AG10803 (cell line): ENCODE measurements at places on chromosomes 2 and 18.
A peak's percentile ranks its signal among the peaks of the same experiment; 100 is the strongest.

DNA sequence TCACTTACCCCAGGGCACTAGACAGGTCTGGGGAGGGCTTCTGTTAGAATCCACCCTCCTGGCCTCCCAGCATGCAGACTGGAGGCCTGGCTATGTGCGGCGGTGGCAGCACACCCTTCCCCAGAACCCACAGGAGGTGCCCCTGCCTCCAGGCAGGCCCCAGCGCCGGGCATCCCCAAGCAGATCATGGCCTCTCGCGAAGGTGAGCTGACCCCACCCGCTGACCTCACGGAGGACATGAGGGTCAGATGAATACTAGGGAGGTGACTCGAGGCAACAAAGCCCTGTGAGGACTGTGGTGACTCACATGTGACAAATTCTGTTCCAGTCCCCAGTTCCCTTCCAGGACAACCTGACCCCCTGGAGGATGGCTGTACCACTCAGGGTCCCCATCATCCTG is 1.9 kb downstream of the MAB21L4 start:
- DNase-seq, result no peak

DNA sequence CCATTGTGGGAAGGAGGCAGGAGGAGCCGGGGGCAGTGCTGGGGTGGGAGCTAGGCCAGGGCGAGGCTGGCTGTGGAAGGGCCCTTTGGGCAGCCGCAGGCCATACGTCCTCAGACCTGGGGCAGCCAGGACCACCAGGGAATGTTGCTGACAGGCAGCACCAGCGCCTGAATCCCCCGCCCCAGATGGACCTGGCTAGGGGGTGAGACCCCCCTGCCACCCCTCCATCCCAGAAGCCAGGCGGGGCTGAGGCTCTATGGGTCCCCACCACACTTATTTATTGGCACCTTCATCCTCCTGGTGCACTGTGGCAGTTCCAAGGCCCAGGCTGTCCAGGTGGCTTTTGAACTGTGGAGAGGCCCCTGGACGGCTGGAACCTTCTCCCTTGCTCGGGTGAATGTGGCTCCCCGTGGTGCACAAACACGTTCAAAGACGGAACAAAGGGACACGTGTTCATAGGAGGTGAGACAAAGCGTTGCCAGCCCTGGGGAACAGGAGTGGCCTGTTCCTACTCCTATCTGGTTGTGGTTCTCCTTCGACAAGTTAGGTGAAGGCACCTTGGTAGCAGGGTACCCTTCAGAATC is 35.1 kb downstream of the RAMP1 start:
- DNase-seq, result no peak

- peak; percentile 57 for DNase-seq
These were observed 1.8 kb downstream of the CCDC85A start for GRCh38 chr2:56185582-56186046.

DNA sequence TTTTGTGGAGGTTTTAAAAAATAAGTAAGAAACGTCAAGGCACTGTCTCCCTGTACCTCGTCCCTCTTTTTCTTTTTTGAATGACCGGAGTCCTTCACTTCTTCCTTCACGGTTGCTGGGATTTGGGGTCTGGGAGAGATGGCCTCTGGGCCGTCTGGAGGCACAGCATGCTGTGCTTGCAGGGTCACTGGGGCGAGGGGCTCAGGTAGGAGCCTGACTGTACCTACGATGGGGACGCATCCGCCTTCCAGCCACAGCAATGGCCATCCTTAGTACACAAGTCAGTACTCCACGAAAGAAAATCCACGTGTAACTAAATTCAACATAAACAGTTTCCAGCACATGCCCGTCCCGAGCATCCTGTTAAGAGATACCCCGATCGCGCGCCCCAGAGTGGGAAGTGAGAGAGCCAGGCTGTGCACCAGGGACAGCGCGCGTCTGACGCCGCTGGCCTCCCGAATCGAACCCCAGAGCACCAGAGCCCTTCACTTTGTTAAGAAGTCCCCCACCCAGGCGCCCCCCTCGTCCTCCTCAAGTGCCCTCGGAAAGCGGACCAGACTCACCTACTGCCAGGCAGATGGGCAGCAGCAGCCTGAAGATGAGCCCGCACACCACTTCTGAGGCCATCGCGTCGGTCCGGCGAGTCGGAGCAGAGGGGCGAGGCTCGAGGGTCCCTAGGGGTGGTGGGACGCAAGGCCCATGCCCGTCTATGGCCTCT is 1.2 kb downstream of the PIEZO2 start:
- DNase-seq, result no peak

- DNase-seq, result no peak
These were observed 29.9 kb downstream of the SCN7A start for GRCh38 chr2:166464187-166464586.

DNA sequence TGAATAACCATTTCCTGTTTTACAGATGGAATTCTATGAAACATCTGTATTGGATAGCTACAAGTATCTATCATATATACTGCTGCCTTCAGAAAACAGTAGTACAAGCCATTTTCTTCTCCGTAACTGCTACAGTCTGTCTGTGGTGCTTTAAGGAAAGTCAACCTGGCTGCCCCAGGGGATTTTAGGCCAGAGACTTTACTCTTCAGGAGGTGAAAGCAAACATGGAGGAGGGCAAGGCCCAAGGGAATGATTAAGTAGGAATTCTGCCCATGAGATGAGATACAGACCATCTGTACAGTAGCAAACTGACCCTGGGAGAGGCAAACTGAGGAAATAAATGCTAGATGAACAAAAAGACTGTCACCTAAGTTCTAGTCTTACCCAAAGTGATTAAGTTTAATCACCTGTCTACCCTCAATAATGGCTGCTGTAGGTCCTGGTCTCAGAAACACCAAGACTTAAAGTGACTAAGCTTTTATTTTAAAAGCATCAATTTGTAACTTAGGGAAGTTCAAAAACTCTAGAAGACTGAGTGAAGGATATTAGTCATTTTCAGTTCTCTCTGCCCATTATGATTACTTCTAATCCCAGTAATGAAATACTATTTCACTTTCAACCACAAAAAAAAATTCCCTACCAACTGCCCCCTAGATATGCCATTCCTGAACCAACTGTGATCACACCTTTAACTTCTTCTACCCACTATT is 14.8 kb downstream of the MBD2 start:
- peak; percentile 6 for DNase-seq

- DNase-seq, result peak; percentile 83
These were observed 111.4 kb downstream of the THADA start for GRCh38 chr2:43484323-43484930.

DNA sequence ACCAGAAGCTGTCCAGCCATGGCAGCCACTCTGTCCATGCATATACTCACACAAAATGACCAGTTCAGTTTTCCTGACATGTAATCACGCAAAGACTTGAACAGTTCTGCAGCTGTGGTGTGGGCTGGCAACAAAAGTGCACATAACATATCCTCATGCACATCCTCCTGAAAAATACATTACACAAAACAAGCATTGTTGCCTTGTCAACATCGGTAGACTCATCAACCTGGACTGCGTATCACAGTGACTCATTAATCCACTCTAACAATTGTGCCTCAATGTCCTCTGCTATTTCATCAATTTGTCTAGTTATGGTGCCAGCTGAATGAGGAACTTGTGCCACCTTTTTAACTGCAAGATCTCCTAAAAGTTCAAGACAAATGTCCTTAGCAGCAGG is 19.5 kb downstream of the RBKS start:
- DNase-seq, result peak; percentile 5

- DNase-seq, result peak; percentile 27
These were observed 216.5 kb downstream of the KLHL29 start for GRCh38 chr2:23601301-23601965.

- DNase-seq, result no peak
These were observed 56.7 kb upstream of the DSC1 start for GRCh38 chr18:31219395-31219794.

GRCh38 chr18:67408240-67408639 is 108.3 kb downstream of the DSEL start:
- no peak for DNase-seq

GRCh38 chr2:158724803-158725381 is 70.2 kb upstream of the DAPL1 start:
- DNase-seq, result no peak

GRCh38 chr18:63079114-63079513 is 240.5 kb downstream of the BCL2 start:
- DNase-seq, result no peak

DNA sequence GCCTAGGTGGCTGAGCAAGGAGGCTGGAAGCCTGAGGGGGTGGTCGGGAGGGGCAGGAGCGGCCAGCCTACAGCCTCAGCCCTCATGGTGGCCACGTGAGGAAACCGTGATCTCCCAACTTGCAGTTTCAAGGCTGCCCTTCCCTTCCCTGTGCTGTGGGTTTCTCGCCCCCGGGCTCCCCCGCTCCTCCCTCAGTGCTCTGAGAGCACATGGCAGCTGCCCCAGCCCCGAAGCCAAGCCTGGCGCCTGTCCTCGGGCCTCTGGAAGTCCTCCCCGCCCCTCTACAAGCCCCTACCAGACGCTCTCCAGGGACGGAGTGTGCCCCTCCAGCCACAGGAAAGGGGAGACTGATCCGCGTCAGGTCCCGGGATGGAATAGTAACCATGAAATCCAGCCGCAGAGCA is 586 bp upstream of the ANKRD23 start:
- DNase-seq, result no peak

DNA sequence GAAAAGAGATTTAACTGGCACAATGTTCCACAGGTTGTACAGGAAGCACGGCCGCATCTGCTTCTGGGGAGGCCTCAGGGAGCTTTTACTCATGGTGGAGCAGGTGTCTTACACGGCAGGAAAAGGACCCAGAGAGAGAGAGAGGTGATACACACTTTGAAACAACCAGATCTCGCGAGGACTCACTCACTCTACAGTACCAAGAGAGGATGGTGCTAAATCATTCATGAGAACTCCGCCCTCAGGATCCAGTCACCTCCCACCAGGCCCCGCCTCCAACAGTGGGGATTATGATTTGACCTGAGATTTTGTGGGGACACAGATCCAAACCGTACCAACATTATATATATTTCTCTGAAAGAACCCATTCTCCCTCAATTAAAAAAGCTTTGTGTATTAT is 79.7 kb upstream of the DOCK10 start:
- DNase-seq, result no peak

DNA sequence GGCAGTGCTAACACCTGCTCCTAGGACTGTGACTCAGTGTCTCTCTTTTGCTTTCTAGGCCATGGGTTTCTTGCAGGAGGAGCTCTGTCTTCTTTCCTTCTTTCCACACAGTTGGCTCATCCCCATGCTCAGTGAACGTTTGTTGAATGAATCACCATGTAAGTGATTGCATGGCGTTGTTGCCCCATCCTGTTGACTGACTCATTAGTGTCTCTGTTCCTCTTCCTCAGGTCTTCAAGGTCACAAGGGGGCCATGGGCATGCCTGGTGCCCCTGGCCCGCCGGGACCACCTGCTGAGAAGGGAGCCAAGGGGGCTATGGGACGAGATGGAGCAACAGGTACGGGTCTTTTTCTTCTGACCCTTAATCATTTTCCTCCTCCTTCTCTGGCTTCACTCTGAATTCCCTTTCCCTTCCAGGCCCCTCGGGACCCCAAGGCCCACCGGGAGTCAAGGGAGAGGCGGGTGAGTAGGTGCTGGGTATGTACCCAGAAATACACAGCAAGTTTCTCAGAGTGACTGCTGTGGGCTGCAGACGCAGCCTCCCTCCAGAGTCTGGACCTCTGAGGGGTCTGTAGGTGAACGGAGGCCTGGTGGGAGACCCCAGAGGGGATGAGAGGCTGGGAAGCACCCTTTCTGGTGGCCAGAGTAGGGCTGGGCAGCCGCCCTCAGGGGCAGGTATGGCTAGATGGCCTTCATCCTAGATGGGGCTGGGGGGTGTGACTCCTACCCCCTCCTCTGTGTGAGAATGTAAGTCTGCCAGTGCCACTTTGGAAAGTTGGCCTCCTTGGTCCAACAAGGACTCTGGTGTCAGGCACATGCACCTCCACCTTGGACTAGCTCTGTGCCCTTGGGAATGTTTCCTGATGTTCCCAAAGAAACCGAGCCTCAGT is 32.4 kb downstream of the MARCO start:
- peak; percentile 84 for DNase-seq

DNA sequence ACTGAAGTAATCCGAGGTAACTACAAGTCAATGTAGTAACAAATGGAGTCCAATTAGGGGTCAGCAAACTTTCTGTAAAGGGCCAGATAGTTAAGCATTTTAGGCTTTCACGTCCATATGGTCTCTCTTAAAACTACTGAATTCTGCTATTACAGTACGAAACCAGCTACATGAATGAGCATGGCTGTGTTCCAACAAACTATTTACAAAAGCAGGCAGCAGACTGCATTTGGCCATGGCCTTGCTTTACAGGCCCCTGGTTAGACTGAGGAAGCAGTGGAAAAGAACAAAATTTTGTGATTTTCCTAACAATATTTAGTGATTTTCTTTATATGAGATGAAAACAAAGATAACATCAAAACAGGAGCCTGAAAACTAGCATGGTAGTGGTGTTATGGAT is 64.0 kb downstream of the RTN4 start:
- no peak for DNase-seq

- DNase-seq, result no peak
These were observed 13.9 kb downstream of the CROCC2 start for GRCh38 chr2:240919786-240920782.

GRCh38 chr2:217950401-217950871 is 52.4 kb downstream of the TNS1 start:
- DNase-seq, result no peak

- DNase-seq, result no peak
These were observed 8.1 kb upstream of the TYMS start for GRCh38 chr18:649341-649740.

DNA sequence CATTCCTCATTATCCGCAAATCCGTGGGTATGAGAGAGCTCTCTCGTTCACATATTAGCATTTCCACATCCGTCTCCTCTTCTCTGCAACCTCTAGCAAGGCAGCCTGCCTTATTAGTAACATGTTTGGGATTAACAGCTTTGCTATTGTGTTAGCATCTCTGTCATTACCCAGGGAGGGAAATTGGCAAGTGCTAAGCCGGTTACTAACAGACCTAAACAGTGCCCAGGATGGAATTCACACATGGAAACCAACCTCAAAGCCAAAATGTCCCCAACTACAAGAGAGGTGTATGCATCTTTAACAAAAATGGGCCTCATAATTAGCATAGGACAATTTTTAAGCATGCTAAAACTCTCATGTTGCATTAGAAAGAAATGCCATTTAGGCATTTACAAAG is 309.0 kb upstream of the MEIS1 start:
- no peak for DNase-seq

GRCh38 chr2:20507166-20507692 is 60.4 kb downstream of the RHOB start:
- DNase-seq, result no peak

DNA sequence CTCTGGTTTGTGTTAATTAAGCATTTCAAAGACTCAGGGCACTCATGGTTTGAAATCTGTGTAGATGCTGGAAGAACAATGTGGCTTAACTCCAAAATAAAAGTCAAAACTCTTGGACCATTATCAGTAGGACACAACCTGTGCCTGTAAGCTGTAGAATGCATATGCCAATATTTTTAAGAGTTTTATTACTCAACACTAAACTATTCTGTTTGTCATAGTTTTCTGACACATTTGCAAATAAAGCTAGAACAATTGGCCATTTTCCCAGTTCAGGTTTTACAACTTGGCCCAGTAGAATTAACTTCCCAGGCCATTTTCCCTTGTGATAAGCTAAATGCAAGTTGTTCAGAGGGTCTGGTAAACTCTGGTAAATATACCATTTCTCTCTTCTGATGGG is 713.1 kb downstream of the CBLN2 start:
- DNase-seq, result no peak

- DNase-seq, result no peak
These were observed 541 bp upstream of the SCYGR3 start for GRCh38 chr2:227615181-227615580.
